ENCODE measurements at places on chromosomes 5 and 9. TPM values are rescaled to one million over a fixed set of nuclear protein-coding genes. Genes with fewer than 3 reads are reported as not detected.

DNA sequence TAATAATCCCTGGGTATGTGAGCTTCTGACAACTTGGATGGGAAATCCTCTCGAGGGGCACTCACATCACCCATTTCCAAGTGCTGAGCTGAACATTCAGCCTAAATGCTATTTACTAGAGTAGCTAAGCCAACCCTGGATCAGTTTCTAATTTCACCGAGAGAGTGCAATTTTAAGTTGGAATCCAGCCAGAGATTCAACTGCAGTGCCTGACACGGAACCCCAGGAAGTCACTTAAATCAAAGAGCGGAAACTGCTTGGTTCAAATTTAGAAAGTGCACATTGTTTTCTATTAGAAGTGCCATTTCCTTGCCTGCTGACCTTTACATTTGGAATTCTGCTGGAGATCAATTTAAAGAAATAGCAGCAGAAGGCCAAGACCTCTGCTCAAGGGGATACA, 8.8 kb downstream of the SPRY4 start:
- H3K4me3 ChIP-seq, result no peak overlapping the region
- DNase-seq, result no peak
- peaks cover 35% of the 10 kb centered on the region for H3K27me3 ChIP-seq

DNA sequence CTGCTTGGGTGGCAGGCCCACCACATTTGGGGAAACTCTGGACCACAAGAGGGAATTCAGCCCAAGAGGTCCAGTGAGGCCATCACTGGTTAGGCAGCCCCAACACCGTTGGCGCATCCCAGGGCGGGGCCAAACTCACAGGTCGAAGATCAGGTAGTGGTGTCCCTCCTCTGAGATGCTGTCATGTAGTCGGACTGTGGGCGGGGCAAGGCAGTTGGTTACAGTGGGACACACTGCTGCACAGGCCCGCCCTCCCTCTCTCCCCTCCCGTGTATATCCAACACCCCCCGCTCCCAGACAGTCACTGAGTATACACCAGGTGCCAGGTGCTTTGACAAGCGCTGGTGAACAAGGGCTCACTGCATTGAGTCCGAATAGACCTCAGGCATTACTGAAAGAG, 32.1 kb downstream of the CAMK2A start:
- DNase-seq, result no peak
- no peak overlapping the region for H3K4me3 ChIP-seq
- H3K4me1 ChIP-seq, result no peaks in the 10 kb centered on the region

GRCh38 chr5:9020996-9021395, 524.9 kb downstream of the SEMA5A start:
- H3K27ac ChIP-seq, result no peak overlapping the region
- H3K27me3 ChIP-seq, result no peaks in the 10 kb centered on the region
- DNase-seq, result no peak
- H3K4me3 ChIP-seq, result no peak overlapping the region
- no peaks in the 10 kb centered on the region for H3K36me3 ChIP-seq
- H3K4me1 ChIP-seq, result no peaks in the 10 kb centered on the region

- H3K4me3 ChIP-seq, result no peak overlapping the region
- H3K4me1 ChIP-seq, result no peaks in the 10 kb centered on the region
- no peaks in the 10 kb centered on the region for H3K36me3 ChIP-seq
- DNase-seq, result no peak
- H3K27me3 ChIP-seq, result no peaks in the 10 kb centered on the region
Observed at GRCh38 chr9:101275769-101276250, 109.0 kb downstream of the BAAT start.

GTF2H2C gene
- total RNA-seq, result 15.9 TPM

DNA sequence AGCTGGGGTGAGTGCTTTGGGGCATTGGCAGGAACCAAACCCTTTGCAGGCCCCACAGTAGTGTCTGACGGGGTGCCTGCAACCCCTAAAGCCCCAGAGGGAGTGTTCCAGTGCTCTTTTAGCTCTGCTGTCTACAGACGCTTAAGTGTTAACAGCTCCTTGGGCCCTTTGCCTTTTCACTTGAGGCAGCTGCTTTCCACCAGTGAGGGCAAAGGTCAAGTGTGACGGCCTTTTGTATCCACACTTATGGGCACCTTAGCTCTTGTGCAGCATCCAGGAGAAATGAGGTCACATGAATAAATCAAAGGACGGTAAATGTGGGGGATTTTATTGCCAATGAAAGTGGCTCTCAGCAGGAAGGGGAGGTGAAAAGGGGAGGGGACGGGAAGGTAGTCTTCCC, 241.4 kb upstream of the PCSK5 start:
- H3K27ac ChIP-seq, result no peak overlapping the region
- no peak for DNase-seq
- H3K4me3 ChIP-seq, result no peak overlapping the region
- H3K4me1 ChIP-seq, result no peaks in the 10 kb centered on the region
- no peaks in the 10 kb centered on the region for H3K36me3 ChIP-seq

- no peak overlapping the region for H3K4me3 ChIP-seq
- H3K4me1 ChIP-seq, result no peaks in the 10 kb centered on the region
- H3K27ac ChIP-seq, result no peak overlapping the region
Observed at GRCh38 chr9:18531136-18532065, 57.4 kb downstream of the ADAMTSL1 start.

- no peaks in the 10 kb centered on the region for H3K27me3 ChIP-seq
- no peak for DNase-seq
- no peaks in the 10 kb centered on the region for H3K36me3 ChIP-seq
- H3K4me3 ChIP-seq, result no peak overlapping the region
- no peak overlapping the region for H3K27ac ChIP-seq
- no peaks in the 10 kb centered on the region for H3K4me1 ChIP-seq
Observed at GRCh38 chr5:122063836-122064235, 14.2 kb downstream of the LOX start.

DNA sequence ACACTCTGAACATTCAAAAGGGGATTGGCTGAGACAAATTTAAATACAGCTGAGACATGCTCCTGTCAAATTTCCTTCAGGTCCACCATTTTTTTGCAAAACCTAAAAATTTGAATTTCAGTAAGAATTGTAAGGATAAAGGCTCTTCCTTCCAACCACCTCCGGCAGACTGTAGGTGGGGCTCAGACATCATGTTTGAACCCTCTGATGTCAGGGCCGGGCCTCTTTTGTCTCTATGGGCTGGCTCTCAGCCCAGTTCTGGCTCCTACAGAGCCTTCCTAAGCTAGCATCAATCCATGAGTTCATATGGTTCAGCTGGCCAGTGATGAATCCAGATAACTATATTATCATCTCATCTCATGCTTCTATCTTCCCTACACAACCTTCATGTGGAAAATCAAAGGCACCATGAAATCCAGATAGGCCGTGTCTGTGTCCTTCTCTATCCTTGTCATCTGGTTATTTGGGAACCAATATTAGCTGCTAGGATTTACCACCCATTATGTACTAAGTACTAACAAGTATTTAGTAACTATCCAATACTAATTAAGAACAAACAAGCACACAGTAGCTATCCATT, 44.2 kb downstream of the NIPSNAP3B start:
- no peak overlapping the region for H3K4me3 ChIP-seq
- H3K27me3 ChIP-seq, result no peaks in the 10 kb centered on the region
- H3K4me1 ChIP-seq, result peaks cover 18% of the 10 kb centered on the region
- H3K36me3 ChIP-seq, result peaks cover 94% of the 10 kb centered on the region

PKD2L2 gene
- total RNA-seq, result 0.44 TPM

GRCh38 chr9:26723486-26723885, 169.1 kb downstream of the CAAP1 start:
- H3K27ac ChIP-seq, result no peak overlapping the region
- peaks cover 4% of the 10 kb centered on the region for H3K27me3 ChIP-seq
- DNase-seq, result peak; percentile 51
- no peak overlapping the region for H3K4me3 ChIP-seq
- H3K4me1 ChIP-seq, result no peaks in the 10 kb centered on the region
- H3K36me3 ChIP-seq, result no peaks in the 10 kb centered on the region

GRCh38 chr5:127922603-127923002, 161.0 kb upstream of the SLC12A2 start:
- no peaks in the 10 kb centered on the region for H3K4me1 ChIP-seq
- H3K4me3 ChIP-seq, result no peak overlapping the region
- H3K27me3 ChIP-seq, result no peaks in the 10 kb centered on the region
- no peaks in the 10 kb centered on the region for H3K36me3 ChIP-seq
- H3K27ac ChIP-seq, result no peak overlapping the region

Data from psoas muscle (tissue), 8 donors.